ENCODE measurements at places on chromosomes 5 and 9.

DNA sequence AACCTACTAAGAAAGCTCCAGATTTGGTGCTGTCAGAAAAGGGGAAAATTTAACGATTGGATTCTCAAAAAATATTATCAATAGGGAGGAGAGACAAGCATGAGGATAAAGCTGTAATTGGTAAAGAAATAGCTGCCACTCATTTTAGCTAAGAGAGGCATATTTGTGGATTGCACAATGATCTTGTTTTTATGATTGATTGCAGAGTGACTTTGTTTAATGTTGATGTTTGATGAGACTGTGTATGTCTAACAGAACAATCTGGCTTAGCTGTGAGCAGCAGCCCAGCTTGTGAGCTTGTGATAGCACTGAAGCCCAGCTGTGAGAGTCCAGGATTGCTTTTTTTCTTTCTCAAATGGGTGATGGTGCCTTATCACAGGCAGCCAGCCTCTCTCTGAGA is 56.4 kb downstream of the ZNF883 start:
- no peaks in the 10 kb centered on the region for H3K36me3 ChIP-seq
- no peak overlapping the region for H3K4me3 ChIP-seq
- DNase-seq, result no peak
- no peaks in the 10 kb centered on the region for H3K4me1 ChIP-seq
- H3K27me3 ChIP-seq, result peaks cover 24% of the 10 kb centered on the region

GRCh38 chr5:124948754-124949275 is 202.4 kb upstream of the ZNF608 start:
- DNase-seq, result no peak
- H3K4me3 ChIP-seq, result no peak overlapping the region
- H3K27ac ChIP-seq, result no peak overlapping the region

- no peak for DNase-seq
- H3K27ac ChIP-seq, result no peak overlapping the region
- no peaks in the 10 kb centered on the region for H3K36me3 ChIP-seq
- H3K4me3 ChIP-seq, result no peak overlapping the region
Measured at GRCh38 chr9:27442464-27442863, 81.6 kb upstream of the IFNK start.

DNA sequence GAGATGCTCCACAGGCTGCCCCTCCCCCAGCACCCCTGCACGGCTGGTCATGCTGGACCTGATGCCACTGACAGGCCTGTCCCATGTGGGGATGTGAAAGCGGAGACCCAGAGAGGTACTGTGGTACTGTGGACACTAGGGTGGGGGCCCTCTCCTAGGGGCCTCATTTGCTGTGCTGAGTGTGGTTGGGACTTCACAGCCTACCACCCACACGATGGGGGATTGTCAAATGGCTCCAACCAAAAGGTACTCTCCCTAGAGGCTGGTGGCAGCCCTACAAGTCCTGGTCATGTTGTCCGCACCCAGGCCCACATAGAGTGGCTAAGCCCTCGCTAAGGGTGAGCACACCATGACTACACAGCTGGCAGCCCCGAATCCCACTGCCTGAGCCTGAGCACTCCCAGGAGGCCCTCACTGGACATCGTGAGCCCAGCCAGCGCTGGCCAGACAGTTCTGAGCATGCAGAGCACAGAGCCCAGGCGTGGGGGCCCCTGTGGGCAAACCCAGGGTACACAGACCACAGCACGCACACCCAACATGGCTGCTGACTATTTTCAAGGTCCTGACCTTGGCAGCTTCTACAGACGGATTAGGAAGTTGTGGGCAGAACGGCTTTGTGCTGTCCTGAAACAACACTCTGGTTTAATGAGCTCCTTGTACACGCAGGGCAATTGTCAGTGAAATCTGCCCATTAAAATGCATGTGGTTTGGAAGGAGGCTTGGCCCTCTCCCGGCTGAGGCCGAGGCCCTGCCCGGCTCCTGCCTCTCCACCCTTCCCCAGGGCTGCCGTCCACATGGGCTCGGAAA is 214.1 kb downstream of the HSPA4 start:
- DNase-seq, result no peak
- peaks cover 3% of the 10 kb centered on the region for H3K4me1 ChIP-seq
- no peak overlapping the region for H3K27ac ChIP-seq
- H3K27me3 ChIP-seq, result no peaks in the 10 kb centered on the region
- no peak overlapping the region for H3K4me3 ChIP-seq
- H3K36me3 ChIP-seq, result no peaks in the 10 kb centered on the region

- H3K4me3 ChIP-seq, result no peak overlapping the region
- H3K27ac ChIP-seq, result no peak overlapping the region
Measured at GRCh38 chr5:151547364-151547763, 43.8 kb downstream of the FAT2 start.

- peaks cover 5% of the 10 kb centered on the region for H3K4me1 ChIP-seq
- no peak overlapping the region for H3K4me3 ChIP-seq
- DNase-seq, result no peak
Measured at GRCh38 chr9:16386827-16387077, 483.7 kb downstream of the BNC2 start.

DNA sequence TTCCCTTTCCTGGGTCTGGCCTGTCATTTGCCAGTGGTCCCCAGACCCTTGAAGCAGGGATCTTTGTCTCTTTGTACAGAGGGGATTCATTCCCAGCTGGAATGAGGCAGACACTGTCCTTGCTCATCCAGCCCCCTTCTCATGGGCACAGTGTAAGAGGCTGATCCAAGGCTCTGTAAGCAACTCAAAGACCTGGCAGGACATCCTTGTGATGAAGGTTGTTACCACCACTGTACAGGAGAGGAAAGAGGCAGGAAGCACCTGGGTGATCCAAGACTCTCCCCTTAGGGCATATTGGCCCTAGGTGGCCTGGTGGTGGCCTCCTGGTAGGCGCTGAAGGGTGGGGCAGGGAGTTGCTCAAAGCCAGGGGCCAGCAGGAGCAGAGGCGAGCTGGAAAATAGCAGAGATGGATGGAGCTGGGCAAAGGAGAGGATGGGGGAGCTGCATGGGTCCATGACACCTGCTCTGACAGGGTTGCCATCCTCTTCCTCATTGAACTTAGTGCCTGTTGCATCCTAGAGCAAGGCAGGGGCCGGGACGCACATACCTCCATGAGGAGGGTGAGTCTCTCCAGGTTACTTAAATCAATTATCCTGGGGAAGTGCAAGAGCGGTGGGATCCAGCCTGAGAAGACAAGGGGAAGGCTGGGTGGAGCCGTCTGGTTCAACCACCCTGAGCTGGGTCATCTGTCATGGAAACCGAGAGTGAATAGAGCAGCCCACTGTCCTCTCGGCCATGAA is 9.8 kb upstream of the GADD45G start:
- H3K36me3 ChIP-seq, result no peaks in the 10 kb centered on the region
- no peak overlapping the region for H3K27ac ChIP-seq
- no peak overlapping the region for H3K4me3 ChIP-seq
- H3K27me3 ChIP-seq, result no peaks in the 10 kb centered on the region
- DNase-seq, result no peak

GRCh38 chr5:120808135-120808534 is 344.0 kb downstream of the PRR16 start:
- DNase-seq, result no peak
- H3K27ac ChIP-seq, result no peak overlapping the region
- no peaks in the 10 kb centered on the region for H3K4me1 ChIP-seq

GRCh38 chr5:43049236-43049635 is 9.1 kb upstream of the ANXA2R start:
- no peaks in the 10 kb centered on the region for H3K4me1 ChIP-seq
- no peaks in the 10 kb centered on the region for H3K36me3 ChIP-seq
- H3K27me3 ChIP-seq, result peaks cover 12% of the 10 kb centered on the region
- DNase-seq, result no peak

- peaks cover 15% of the 10 kb centered on the region for H3K4me1 ChIP-seq
- H3K27ac ChIP-seq, result no peak overlapping the region
- H3K36me3 ChIP-seq, result peaks cover 9% of the 10 kb centered on the region
- H3K27me3 ChIP-seq, result no peaks in the 10 kb centered on the region
Measured at GRCh38 chr9:79583952-79584654, 12.3 kb downstream of the TLE4 start.

GRCh38 chr9:12716823-12717600 is 23.8 kb downstream of the TYRP1 start:
- H3K4me1 ChIP-seq, result peaks cover 6% of the 10 kb centered on the region
- no peak overlapping the region for H3K4me3 ChIP-seq

GRCh38 chr9:109252291-109252690 is 68.6 kb downstream of the EPB41L4B start:
- H3K36me3 ChIP-seq, result no peaks in the 10 kb centered on the region
- H3K27me3 ChIP-seq, result no peaks in the 10 kb centered on the region
- no peak for DNase-seq

DNA sequence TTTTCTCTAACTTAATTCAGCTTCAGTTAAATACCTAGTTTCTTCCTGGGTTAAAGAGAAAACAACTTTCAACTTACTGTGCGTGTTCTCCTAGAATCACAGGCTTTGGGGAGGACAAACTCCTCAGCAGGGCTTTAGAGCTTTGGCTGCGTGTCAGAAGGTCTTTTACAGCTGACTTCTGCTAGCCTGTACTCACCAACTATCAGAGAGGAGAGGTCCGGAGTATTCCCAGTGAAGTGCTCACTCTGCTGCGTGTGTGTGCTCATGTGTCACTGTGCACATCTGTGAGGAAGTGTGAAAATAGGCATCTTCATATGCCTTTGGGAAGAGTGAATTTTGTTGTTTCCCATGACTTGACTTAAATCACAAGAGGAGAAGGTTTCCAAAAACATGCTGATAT is 423.2 kb upstream of the SGCD start:
- no peak overlapping the region for H3K4me3 ChIP-seq
- DNase-seq, result no peak
- no peaks in the 10 kb centered on the region for H3K27me3 ChIP-seq
- H3K4me1 ChIP-seq, result no peaks in the 10 kb centered on the region
- H3K27ac ChIP-seq, result no peak overlapping the region

DNA sequence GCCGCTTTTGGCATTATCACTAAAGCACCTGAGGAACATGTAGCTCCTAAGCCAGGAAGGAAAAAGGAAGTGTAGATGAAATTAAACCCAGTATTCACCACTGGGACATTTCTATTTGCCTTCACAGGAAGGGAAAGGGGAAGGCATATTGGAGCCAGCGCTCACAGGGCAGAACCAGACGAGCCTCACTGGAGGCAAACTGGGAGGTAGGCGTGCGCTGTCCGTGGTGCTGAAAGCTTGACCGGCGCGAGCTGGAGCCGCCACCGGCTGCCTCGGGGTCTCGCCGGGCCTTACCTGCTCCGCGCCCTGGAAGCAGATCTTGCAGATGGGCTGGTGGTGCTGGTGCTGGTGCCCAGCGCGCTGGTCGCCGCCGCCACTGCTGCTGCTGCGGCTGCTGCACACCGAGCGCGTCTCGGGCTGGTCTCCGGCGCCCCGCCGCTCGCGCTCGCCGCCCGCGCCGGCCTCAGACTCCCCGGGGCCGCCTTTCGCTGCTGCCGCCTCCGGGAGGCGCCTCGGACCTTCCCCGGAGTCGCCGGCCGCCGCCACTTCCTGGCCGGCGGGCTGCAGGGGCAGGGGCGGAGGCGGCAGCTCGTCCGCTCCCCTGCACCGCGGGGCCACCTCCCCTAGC is 732 bp downstream of the MARCHF11 start:
- no peak overlapping the region for H3K27ac ChIP-seq
- DNase-seq, result no peak
- H3K36me3 ChIP-seq, result no peaks in the 10 kb centered on the region
- H3K4me3 ChIP-seq, result peak overlapping the region; percentile 32
- H3K4me1 ChIP-seq, result peaks cover 12% of the 10 kb centered on the region

DNA sequence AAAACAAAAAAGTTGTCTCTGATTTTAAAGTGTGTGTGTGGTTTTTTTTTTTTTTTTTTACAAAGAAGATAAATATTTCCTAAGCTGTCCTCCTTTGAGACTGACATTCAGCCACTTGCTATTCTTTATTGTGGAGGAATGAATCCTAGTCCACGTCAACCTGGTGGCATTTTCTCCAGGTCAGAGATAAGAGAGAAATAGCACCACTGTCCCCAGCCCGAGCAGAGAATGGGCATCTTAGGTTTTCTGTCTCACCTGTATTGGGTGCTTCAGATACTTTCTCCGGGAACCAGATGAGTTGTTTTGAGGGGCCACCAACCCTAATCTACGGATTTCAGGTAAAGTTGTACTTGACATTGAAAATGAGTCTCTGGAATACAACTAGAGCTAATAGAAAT is 1.4 kb downstream of the ITGA2 start:
- no peak for DNase-seq
- H3K4me3 ChIP-seq, result peak overlapping the region; percentile 64
- peak overlapping the region; percentile 80 for H3K27ac ChIP-seq
- H3K27me3 ChIP-seq, result no peaks in the 10 kb centered on the region

GRCh38 chr5:12901696-12902095 is 997.5 kb upstream of the CTNND2 start:
- H3K4me3 ChIP-seq, result no peak overlapping the region
- no peaks in the 10 kb centered on the region for H3K36me3 ChIP-seq
- no peaks in the 10 kb centered on the region for H3K4me1 ChIP-seq
- DNase-seq, result no peak

- no peaks in the 10 kb centered on the region for H3K27me3 ChIP-seq
- peaks cover 13% of the 10 kb centered on the region for H3K4me1 ChIP-seq
- no peaks in the 10 kb centered on the region for H3K36me3 ChIP-seq
- DNase-seq, result no peak
- H3K4me3 ChIP-seq, result no peak overlapping the region
- no peak overlapping the region for H3K27ac ChIP-seq
Measured at GRCh38 chr5:168327019-168327421, 35.6 kb downstream of the WWC1 start.

DNA sequence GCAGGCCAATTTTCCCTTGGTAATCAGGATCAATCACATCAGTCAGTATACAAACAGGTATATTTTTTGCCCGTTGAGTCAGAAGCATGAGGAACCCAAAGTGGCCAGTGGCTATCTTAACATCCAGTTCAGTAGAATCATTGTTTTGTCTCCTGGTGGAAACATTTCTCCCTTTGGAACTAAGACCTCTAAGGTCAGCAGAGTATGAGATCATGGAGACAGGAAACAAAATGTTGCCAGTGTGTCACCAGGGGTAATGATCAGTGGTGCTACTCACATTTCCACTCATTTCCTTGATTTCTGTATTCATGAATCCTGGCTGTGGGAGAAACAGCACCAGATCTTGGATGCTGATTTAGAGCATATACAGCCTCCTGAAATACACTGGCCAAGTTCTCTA is 553.0 kb downstream of the CSNK1G3 start:
- DNase-seq, result no peak
- no peaks in the 10 kb centered on the region for H3K36me3 ChIP-seq
- no peaks in the 10 kb centered on the region for H3K27me3 ChIP-seq
- H3K27ac ChIP-seq, result no peak overlapping the region
- no peak overlapping the region for H3K4me3 ChIP-seq

- H3K4me1 ChIP-seq, result no peaks in the 10 kb centered on the region
- H3K27me3 ChIP-seq, result no peaks in the 10 kb centered on the region
- H3K4me3 ChIP-seq, result no peak overlapping the region
- DNase-seq, result no peak
Measured at GRCh38 chr9:27817747-27818146, 244.5 kb upstream of the C9orf72 start.

- H3K27me3 ChIP-seq, result peaks cover 36% of the 10 kb centered on the region
- no peak overlapping the region for H3K4me3 ChIP-seq
- DNase-seq, result no peak
- H3K4me1 ChIP-seq, result no peaks in the 10 kb centered on the region
Measured at GRCh38 chr5:180690562-180690961, 41.2 kb upstream of the FLT4 start.

GRCh38 chr9:130138171-130138653 is 34.0 kb upstream of the NCS1 start:
- DNase-seq, result no peak
- no peaks in the 10 kb centered on the region for H3K27me3 ChIP-seq
- H3K36me3 ChIP-seq, result peaks cover 21% of the 10 kb centered on the region
- peak overlapping the region; percentile 67 for H3K27ac ChIP-seq
